ENCODE measurements at places on chromosomes 1 and 21.
A peak's percentile ranks its signal among the peaks of the same experiment; 100 is the strongest.

DNA sequence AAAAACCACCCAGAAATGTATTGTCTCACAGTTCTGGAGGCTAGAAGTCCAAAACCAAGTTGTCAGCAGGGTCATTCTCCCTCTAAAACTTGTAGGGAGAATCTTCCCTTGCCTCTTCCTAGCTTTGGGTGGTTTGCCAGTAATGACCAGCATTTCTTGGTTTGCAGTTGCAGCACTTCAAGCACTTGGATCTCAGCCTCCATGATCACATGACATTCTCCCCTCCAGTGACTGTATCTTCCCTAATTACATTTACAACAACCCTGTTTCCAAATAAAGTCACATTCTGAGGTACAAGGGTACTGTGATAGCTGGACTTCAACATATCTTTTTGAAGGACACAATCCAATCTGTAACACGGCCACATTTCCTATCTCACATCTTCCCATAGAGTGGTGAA lies 37.2 kb downstream of the EVI5 start:
- no peak for DNase-seq

- DNase-seq: peak; percentile 61
Observed at GRCh38 chr1:1629430-1630190, 2.4 kb upstream of the MMP23B start.

GRCh38 chr21:42384156-42384945 lies 11.5 kb downstream of the TMPRSS3 start:
- no peak for DNase-seq

DNA sequence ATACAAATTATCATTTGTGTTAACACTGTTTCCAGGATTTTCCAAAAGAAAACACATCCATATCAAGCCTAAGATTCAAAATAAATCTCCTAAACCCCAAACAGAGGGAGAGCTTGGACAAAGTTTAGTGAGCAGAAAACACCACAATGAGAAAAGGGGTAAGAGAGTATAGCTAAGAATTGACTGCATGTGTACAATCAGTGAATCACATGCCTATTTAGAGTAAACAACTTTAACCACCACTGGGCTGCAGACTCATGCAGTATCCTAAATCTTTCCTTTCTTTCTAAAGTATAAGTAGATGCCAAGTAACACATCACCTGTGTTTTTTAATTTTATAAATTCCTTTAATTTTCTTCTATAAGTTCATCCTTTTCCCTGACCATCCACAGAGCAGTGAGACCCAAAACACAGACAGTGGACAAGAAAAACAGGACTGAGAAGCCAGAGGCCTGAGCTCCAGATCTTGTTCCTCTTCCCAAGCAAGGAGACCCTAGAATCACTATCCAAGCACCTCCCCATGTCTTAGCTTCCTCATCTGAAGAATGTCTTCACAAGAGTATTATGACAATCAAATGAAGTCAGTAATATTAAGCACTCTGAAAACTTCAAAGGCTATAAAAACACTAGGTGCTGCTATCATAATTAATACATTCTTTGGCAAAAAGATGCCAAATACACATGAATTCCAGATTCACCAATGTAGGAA lies 93.1 kb downstream of the VAV3 start:
- DNase-seq: no peak

DNA sequence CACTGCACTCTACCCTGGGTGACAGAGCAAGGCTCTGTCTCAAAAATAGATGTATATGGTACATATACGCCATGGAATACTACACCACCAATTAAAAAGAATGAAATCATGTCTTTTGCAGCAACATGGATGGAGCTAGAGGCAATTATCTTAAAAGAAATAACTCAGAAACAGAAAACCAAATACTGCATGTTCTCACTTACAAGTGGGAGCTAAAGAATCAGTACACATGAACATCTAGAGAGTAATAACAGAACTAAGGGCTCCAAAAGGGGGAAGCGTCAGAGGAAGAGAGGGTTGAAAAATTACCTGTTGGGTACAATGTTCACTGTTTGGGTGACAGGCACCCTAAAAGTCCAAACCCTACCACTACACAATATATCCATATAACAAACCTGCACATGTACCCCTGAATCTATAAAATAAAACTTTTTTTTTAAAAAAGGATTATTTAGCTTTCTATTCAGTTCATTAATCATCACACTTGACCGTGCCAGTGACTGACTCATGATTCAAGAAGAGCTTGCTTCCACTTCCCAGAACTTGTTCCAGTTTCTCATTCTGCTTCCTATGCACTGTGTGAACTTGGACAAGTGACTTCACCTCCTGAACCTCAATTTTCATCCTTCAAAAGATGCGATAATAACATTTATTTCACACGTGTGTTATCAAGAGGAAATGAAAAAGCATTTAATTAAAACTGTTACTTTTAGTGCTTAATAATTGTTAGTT lies 109.6 kb downstream of the PLPP3 start:
- no peak for DNase-seq

GRCh38 chr1:195188821-195189220 lies 1419.4 kb downstream of the KCNT2 start:
- no peak for DNase-seq

DNA sequence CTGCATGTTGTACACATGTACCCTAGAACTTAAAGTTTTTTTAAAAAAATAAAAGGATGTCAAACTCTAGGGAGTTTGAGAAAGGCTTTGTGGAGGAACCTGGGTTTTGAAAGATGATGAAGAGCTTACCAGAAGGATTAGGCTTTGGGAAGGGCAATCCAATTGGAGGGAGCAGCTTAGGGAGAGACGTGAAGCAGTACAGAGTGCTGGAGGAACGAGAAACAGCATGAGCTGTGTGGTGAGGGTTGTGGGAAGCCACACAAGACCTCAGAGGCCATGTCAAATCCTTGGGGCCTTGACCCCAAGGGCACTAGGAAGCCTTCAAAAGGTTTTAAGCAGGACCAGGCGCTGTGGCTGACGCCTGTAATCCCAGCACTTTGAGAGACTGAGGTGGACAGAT lies 8.4 kb upstream of the KPNA6 start:
- DNase-seq: no peak

GRCh38 chr1:202293569-202293968 lies 48.2 kb downstream of the UBE2T start:
- no peak for DNase-seq

DNA sequence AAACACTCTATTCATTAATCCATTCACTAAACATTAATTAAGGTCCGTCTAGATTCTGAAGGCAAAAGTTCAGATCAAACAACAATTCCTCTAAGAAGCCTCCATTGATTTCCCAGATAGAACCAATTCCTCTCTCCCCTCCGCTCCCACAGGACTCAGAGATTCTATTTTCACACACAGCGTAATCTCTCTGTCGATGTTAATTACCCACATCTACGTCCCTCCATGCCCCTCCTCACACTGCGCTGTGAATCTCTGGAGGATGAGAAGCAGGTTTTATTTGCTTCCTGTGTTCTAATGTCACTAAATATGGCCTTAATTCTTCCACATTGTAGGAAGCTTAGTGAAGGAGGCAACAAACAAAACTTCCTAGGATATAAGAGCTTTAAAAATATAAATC lies 306.7 kb downstream of the DSCAM start:
- no peak for DNase-seq

- no peak for DNase-seq
Observed at GRCh38 chr1:45922374-45922773, 119.0 kb downstream of the MAST2 start.

- no peak for DNase-seq
Observed at GRCh38 chr1:3465935-3466321, 11.5 kb downstream of the ARHGEF16 start.

DNA sequence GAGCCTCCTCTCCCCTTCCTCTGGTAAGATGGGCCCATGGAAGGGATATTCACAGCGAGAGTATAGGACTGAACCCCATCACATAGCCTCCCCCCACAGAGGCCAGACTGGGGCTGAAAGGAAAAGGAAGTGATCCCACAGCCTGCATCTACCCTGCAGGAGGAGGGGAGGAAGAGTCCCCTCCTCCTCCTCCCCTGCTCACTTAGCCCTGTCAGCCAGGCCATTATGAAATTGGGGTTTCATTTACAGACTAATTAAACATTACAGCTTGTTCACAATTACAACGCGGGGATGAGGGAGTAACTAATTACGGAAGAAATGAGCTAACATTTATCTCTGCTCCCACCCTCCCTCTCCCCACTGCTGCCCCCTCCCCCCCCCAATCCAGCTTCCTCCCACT lies 25.4 kb downstream of the DMAP1 start:
- DNase-seq: no peak

- no peak for DNase-seq
Observed at GRCh38 chr1:6099297-6099696, 53.6 kb downstream of the KCNAB2 start.

- DNase-seq: no peak
Observed at GRCh38 chr1:204663644-204664383, 21.7 kb downstream of the LRRN2 start.

GRCh38 chr1:170872663-170873062 lies 62.7 kb upstream of the MROH9 start:
- DNase-seq: no peak

- DNase-seq: no peak
Observed at GRCh38 chr1:78351551-78352216, 139.1 kb upstream of the PTGFR start.

- no peak for DNase-seq
Observed at GRCh38 chr1:201648907-201649721, 110.2 kb downstream of the NAV1 start.

GRCh38 chr1:214899908-214900460 lies 182.6 kb upstream of the KCNK2 start:
- no peak for DNase-seq

DNA sequence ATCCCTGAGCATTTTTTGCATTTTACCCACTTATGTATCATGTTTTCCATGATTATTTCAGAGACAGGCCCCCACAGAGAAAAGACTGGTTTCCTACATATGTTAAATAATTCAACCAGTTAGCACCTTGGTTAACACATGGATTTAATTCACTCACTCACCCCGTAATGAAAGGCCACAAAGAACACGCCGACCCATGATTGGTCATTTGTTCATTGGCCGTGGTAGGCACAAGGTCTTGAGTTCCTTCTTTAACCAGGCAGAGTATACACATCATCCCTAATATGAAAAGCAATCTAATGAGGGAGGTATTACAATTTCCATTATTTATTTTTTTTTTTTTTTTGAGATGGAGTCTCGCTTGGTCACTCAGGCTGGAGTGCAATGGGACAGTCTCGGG lies 50.6 kb downstream of the RPS6KA1 start:
- no peak for DNase-seq

DNA sequence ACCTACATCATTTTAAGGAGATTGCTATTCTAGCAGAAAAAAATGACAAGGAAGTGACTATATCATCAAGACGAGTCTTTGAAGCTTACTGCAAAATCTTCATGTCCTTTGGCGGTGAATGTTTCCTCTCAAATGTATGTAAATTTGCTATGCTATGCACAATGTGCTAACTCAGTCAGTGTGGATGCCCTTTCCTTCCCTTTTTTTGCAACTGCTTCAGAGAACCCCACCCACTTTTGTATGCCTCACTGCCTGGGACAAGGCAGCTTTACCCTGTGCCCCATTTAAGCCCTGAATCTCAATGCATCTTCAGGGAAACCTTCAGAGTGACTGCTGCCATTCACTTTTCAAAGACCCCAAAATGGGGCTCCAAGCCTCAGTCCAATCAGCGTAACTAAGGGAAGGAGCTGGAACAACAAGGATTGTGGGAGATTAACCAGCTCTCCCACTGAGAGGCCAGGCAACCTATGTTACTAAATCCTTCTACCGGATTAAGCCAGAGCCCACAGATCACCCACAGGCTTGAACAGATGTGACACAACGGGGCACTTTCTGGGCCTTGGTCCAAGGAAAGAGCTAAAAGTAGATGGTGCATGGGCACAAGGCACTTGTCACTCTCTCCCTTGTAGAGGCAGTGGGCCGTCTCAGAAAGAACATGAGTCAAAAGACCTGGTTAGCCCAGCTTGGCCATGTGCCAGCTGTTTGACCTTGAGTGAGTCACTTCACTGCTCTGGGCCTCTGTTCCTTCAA lies 154.4 kb downstream of the PLPP3 start:
- DNase-seq: no peak

DNA sequence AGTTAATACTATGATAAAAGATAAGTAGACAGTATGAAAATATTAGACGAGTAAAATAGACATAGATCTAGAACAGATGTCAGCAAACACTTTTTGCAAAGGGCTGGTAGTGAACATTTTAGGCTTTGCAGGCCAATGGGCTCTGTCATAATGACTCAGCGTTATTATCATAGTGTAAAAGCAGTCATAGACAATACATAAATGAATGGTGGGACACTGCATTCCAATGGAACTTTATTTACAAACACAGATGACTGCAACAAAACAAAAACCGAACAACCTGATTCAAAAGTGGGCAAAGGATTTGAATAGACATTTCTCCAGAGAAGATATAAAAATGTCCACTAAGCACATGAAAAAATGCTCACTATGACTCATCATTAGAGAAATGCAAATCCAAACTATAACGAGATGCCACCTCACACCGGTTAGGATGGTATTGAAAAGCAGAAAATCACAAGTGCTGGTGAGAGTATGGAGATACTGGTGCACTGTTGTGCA lies 7.3 kb downstream of the GSTM5 start:
- DNase-seq: no peak

DNA sequence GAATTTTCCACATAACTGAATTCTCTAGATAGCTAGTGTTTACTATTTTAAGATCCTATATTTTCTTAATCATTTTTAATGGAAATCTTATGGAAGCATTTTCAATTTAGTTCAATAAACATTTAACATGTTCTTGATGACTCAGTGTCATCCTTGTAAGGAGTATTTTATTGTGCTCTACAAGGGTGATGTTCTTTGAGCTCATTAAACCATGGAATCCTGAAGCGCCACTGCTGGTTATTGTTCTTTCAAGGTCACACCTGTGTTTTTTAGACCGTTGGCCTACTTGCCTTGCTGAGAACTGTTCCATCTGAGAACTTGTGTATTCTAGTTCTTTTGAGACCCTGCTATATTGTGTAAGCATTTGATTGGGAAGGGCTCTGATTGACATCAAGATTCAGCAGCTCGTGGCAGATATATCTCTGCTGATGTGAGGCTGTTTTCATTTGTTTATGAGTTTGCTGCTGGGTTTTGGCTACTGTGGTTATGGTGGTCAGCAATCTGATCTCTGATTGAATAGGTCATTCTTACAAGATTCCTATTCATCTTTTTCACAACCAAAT lies 132.0 kb downstream of the GIPC2 start:
- no peak for DNase-seq

DNA sequence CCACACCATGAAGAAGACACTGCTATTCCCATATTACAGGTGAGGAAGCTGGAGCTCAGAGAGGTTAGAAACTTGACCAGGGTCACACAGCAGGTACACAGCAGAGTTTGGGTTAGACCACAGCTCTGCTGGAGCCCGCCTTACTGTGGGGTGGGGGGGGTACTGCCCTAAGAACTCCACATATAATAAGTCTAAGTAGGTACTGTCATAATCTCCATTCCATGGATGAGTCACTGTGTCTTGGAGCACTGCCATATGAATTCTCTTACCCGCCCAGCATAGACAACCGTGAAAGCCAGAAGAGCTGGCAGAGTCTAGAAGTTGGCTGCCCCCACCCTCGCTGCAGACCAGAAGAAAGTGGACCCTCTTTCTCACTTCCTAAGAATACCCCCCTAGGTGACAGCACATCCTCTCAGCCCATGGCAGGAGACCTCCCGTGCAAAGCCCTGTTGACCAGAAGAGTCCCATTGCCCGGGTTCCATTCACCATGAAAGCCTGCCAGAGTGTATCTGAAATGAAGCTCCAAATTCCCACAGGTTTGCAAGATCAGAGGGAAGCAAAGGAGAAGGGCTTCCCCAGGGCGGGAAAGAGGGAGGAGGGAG lies 5.2 kb upstream of the PLA2G2D start:
- DNase-seq: no peak

- DNase-seq: no peak
Observed at GRCh38 chr1:172955161-172955815, 95.5 kb downstream of the TNFSF18 start.

All from stimulated activated CD4-positive, alpha-beta T cell treated with anti-CD3 and anti-CD28 coated beads, Interleukin-12 subunit alpha, Interleukin-12 subunit beta, amount 100 ng/mL, for 4 hours (primary cell).